Motor neuron (in vitro differentiated cells): ENCODE measurements at places on chromosomes 16 and 17.

DNA sequence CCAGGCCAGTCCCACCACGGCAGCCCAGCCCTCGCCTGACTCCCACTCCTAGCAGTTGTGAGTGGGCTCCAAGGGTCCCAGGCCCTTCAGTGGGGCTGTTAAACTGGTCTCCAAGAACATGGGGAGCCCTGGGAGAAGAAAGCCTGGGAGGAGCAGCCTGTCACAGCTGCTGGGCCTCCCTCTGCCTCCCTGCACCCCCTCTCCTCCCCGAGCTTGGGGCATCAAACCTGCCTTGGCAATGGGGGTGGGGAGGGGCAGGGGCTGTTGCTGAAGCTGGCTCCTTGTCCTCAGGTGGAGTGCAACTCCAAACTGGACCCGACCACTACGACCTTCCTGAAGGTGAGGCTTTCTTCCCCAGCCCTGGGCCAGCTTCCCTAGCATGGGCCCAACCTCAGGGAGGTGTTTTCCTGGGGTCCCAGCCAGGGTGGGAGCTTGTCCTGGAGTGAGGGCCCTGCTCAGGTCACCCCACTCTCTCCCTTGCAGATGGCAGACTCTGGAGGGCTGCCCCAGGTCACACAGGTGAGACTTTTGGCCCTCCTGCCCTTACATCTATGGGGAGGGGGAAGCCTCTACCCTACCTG lies 6.6 kb upstream of the SETD6 start:
- ATAC-seq: no peak

DNA sequence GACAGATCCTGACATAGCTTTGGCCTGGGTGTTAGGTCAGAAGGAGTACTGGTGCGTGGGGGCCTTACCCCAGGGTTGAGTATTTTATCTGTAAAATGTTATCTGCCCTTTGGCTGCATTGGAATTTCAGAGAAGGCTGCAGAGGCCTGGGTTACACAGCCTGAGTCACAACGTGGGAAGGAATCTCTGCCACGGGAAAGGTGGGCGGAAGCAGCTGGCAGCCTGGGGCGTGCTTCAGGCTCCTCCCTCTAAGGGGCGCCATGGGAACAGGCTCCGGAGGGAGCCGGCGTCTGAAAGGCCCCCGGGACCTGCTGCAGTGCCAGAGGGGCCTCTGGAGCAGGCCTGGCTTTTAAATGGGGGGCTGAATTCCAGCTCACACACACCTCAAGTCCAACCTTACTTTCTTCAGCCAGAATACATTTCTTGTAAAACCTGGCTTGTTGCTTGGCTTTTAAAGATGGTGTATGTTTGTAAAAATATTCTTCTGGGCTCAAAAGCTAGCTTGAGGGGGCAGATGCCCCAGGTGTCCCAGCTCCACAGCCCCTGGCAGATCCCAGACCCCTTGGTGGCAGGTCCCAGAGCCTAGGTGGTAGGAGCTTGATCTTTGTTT lies 142.2 kb downstream of the RAB11FIP4 start:
- peak; percentile 70 for ATAC-seq

DNA sequence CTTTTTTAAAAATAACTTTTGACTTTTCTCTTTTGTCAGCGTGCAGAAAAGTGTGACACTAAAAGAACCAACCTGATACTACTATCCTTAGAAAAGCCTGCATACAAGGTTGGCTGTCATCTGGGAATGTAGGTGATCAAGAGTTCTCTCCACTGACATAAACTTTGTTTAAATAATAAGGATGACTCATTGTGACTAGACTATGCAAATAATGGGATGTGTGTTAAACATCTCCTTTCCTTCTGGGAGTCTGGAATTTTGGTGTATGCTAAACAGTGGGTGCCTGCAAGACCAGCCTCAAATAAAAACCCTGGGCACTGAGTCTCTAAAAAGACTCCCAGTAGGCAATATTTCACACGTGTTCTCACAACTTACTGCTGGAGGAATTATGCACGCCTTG lies 373.4 kb downstream of the CNTNAP4 start:
- ATAC-seq: no peak

DNA sequence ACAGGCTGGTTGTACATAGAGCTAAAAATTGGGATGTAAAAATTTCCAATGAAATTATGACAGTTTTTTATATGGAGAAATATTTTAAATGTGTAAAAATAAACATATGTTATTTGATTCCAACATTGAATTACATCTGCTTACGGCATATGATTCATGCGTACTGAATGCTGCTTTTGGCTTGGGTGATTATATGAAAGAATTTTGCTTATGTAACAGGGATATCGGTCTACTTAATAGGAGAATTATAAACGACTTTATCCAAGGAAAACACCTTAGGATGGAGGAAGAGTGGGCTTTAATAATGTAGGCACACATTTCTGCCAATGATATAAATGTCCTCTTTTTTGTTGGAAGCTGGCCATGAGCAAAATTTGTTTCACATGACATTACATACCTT lies 197.3 kb upstream of the GOT2 start:
- no peak for ATAC-seq

DNA sequence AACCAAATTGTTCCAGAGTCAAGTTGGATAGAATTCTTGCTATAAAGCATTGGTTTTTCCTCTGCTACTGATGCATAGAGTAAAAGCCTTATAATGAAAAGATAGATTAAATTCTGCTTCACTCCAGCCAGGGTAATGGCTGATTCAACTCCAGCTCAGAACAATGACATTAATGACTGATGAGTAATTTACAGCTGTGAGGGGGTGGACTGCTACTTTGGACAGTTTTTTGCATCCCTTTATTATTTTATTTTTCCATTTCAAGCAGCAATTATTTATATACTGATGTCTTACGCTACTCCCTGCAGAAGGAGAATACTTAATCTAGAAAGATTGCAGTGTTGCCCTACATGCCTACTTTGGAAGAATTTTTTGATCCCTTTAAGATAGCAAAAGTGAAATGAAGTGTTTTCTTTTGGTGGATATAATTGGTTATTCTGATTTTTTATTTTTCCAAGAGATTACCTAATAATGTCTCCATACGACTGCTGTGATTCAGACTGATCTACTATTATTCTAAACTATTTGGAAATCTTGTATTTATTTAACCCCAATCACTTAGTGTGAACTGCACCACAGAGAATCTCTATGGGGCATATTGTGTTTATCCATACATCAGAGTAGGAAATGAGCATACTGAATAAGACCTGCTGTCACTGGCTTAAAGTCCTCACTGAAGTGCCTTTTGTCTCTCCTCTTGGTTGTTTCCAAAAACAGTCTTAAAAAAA lies 149.5 kb downstream of the TRIM37 start:
- peak; percentile 57 for ATAC-seq

- ATAC-seq: no peak
Measured at GRCh38 chr16:16828913-16829398, 450.0 kb downstream of the NPIPA7 start.

DNA sequence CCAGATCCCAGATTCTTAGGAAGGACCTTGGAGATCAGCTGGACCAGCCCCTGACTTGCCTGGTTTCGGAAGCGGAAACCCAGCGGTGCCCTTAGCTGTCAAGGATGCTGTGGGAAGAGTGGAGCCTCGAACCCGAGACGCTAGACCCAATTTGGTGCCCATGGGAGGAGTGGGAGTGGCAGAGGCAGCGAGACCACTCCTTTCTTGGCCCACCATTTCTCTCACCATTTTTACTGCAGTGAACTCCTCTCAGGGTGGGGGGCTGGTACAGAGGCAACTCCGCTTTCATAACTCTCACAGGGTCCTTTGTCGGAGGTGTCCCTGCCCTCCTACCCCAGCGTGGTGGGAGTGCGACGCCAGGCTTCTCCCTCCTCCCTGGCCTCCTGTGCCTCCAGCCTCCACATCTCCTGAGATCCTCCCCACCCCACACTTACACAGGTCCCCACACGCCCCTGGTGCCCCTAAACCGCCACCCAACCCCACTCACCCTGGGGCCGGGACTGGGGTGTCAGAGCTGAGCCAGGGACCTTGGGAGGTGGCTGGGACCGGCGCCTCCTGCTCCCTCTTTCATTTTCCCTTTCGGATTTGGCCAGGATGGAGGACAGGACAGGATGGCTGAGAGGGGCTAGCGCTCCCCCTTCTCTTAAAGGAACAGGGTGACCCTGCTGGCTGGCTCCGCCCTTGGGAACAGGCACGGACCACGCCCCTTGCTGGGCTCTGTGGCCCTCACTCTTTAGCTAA lies at the start of gene GJD3:
TSS of gene GJD3 (minus strand) at position 617 of the 741 bp plus-strand sequence. CDS start 922 bp downstream, outside the sequence.
- ATAC-seq: no peak

GRCh38 chr16:71499775-71500364 lies 10.7 kb upstream of the ZNF19 start:
- ATAC-seq: peak; percentile 68

GRCh38 chr17:247767-248166 lies 66.3 kb upstream of the DOC2B start:
- no peak for ATAC-seq

DNA sequence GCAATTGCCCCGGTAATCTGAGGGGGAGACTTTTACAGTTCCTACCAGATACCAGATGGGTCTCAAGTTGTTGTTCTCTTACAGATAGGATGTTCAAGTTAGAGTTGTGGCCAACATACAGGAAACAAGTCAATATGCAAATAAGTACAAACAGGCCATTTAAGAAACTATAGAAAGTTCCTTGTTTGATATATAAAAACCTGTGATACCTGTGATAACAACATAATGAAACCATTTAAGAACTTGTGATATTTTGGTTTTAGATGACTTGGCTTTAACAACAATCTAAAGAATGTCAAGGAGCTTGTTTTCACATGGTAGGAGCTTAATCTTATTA lies 16.8 kb downstream of the CDR2 start:
- ATAC-seq: no peak

GRCh38 chr17:45132320-45132571 lies at the start of gene PLCD3:
Gene PLCD3 (minus strand): TSS chr17:45132515. CDS start chr17:45132410, 105 bp downstream.
- ATAC-seq: peak; percentile 70

DNA sequence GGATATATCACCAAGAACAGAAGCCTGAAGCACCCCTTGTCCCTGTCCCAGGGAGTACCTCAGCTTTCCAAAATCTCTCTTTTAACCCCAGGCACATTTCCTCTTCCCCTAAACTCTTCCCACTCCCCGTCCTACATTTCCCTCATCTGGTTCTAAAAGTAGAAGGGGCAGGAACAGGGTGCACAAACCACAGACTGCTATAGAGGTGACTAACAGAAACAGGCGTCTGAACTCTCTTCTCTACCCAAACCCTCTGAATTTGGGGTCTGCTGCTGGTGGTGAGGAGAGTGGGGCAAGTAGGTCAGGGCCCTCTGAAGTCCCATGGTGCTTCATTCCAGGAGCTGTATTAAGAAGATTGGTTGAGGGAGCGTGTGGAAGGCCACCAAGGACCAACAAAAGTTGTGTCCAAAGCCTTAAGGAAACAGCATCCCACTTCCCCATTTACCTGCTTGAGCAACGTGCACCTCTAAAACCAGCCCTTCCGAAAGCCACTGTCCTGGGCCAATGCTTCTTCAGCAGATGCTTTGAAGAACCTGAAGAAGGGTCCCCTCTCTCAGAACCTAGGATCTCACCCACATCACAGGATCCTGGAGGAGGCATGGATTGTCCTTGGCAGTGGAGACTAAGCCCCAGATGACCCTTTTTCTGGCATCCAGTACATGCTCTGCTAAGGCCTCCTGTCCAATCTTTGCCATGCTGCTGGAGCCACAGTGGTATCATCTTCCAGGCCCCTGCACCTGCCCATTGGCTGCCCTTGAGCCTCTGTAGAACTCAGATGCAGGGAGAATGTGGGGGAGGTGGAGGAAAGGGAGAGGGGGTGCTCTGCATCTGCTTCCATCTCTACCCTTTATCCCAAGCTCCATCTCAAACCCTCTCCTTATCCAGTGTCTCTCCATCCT lies 5.7 kb upstream of the NR1D1 start:
- ATAC-seq: no peak

DNA sequence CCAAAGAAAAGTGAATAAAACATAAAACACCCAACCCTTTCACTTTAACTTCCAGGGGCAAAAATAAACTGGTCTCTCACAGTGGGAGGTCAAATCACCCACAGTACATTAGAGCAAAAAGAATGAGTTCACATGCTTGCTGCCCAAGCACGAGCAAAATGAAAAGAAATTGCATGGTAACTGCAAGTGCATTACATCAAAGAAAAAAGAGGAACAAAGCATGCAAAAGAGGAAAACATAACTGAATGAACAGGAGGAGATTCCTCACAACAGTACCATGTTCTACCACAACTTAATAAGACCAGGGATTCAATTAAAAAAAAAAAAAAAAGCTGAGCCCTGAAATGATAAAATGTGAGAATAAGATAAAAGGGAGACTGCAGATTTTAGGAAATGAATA lies 12.3 kb downstream of the DNAH2 start:
- ATAC-seq: no peak

DNA sequence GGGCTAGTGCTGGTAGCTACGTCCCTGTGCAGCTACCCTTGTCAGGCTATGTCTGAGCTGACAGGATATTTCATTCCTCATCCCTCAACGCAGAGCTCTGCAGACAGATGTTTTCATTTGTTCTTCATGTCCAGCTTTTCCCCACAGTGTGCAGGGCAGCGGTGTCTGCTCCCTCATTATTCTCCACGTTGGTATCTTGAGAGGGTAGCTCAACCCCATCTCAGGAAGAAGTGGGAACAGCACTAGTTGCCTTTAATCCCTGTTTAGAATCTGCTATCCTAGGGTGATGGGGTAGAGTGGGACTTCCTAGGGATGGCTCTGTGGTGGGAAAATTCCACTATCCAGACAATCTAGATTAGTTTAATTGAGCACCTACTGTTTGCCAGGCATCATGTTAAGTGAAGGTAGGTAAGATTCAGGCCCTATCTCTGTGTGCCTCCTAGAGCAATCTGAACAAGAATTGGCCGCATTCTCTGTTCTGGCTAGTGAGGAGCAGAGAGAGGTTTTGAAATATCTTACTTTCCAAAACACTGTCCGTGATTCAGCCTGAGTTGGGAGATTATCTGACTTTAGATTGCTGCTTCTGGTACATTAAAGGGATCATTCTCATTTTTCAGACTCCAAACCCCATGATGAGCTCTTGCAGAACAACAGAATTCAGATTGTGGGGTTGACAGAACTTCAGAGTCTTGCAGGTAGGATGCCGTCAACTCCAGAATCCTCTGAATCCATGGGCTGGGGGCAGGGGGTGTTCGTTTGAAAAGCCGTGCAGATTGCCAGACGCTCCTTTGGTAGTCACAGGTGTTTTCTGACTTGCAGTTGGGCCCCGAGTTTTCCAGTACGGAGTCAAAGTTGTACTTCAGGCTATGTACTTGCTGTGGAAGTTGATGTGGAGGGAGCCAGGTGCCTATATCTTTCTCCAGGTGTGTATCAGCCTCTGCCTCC lies 963 bp downstream of the ALG1 start:
- no peak for ATAC-seq

DNA sequence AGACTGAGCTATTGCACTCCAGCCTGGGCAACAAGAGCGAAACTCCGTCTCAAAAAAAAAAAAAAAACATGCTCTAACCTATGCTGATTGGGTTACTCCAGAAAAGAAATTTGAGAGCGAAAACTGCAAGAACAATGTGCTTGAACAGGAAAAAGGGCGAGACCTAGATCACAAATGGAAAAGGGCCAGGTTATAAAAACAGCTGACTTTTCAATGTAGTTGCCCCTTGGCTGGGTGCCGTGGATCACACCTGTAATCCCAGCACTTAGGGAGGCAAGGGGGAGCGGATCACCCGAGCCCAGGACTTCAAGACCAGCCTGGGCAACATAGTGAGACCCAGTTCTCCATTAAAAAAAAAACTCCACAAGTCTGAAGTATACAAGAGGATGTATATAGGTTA lies 48.8 kb downstream of the MRM3 start:
- no peak for ATAC-seq

- no peak for ATAC-seq
Measured at GRCh38 chr17:80353718-80354275, 61.2 kb upstream of the ENDOV start.

GRCh38 chr16:875182-876040 lies 74.9 kb upstream of the GNG13 start:
- no peak for ATAC-seq
